ENCODE measurements at places on chromosomes 1 and 21. TPM values are rescaled to one million over a fixed set of nuclear protein-coding genes. Genes with fewer than 3 reads are reported as not detected.

The RGS7 gene
- not detected for total RNA-seq

The TEX50 gene
- not detected for total RNA-seq

The SPRR2E gene
- total RNA-seq: not detected

The C1QA gene
- not detected for total RNA-seq

The CHRM3 gene
- total RNA-seq: 0.56 TPM

The MROH7 gene
- 0.53 TPM for total RNA-seq

The OLFML3 gene
- 0.64 TPM for total RNA-seq

The SYCP1 gene
- not detected for total RNA-seq

The FCGR3B gene
- total RNA-seq: not detected

The SAMD11 gene
- not detected for total RNA-seq

The VCAM1 gene
- 0.36 TPM for total RNA-seq

The CRP gene
- total RNA-seq: not detected

The SLC45A1 gene
- total RNA-seq: 0.43 TPM
